ENCODE measurements at places on chromosomes 11 and 22.

DNA sequence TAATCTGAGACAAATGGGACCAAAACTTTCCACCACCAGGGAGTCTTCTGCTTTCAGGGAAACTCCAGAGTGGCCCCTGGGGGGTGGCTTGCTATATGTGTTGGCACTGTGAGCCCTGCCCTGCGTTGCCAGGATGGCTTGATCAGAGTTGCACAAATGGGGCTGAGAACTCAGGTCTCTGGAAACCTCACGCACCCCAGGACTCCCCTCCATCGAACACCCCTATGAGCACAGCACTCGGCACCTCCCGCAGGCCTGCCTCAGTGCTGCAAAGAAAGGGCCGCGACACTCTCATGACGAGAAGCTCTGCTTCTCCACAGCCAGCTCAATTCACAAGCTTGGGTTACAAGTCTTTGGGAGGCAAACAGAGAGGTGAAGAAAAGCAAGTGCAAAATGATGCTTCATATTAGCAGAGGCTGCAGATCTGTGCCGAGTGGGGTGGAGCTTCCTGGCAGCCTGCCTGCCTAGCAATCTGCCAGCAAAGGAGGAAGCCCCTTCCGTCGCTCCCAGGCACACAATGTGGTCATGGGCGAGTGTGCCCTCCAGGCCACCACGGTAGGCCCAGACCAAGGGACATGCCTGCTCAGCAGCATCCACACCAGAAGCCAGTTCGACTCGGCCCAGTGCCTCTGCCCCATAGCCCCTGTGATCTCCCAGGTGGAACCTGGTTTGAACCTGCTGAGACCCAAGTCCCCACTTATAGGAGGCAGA, 55.7 kb downstream of the MYH9 start:
- peak; percentile 59 for DNase-seq

DNA sequence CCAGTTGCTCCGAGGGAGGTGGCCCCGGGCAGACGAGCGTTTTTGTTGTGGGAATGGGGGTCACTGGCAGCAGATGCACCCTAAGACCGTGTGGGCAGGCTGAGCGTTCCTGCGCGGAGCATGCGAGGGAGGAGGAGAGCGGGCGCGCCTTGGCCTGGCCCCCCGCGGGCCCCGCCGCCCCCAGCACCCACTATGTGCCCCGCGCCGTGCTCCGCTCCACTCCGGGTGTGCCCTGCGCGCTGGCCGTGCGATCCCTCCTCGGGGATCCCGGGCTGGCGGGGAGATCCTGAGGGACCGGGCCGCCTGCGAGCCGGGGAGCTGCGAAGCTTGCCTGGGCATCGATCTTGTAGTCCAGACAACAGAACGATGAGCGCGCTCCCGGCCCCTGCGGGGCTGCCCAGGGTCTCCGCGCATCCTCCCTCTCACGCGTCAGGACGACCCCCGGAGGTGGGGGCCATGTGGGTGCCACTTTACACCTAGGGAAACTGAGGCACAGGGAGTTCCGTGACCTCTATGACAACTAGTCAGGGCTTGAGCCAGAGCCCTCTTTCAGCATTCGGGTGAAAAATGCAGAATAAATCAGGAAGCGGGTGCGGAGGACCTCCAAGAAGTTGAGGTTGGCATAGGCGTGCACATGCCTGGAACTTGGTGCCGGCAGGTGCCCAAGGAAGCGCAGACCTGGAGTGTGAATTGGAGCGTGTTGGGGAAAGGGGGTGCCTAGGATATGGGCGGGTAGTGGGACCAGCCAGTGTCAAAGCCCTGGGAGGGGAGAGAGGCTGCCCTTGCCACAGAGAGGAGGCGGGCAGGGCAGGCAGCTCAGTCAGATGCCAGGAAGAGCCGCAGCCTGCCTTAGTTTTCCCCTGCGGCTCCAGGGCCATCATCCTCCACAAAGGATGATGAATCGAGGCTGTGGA, 1.3 kb upstream of the KMT5B start:
- no peak for DNase-seq

GRCh38 chr11:123742031-123742723, 717 bp upstream of the ZNF202 start:
- no peak for DNase-seq

DNA sequence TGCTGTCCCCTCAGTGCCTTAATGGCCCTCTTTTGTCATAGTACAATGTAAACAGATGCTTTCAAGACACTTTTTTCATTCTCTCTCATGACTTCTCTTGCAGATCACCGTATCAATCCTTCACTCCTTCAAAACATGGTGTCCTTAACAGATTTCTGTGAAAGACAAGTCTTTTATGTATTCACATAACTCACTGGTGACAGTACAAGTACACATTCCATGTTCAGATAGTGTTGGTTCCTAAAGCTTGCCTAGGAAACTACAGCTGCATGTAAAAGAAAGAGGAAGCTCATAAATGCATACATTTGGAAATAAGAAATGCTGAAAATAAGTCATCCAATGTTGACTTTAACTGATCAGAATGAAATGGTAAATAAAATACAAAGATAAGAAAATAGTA, 5.0 kb upstream of the OR52E6 start:
- no peak for DNase-seq

DNA sequence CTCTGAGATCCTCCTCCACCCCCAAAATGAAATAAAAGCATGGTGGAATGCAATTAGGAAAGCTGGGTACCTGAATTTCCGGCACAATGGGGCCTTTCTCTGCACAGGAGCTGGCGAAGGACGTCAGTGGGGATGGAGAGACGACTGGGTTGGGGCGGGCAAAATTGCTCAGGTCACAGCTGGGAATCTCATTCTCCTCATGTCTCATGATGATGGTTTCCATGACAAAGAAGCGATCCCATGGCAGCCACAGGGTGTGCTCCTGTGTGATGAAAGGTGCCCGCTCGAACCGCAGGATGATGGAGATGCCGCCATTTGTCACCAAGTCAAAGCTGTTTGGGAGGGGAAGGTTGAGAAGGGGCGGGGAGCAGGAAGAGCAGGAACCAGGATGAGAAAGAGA, 157.6 kb upstream of the NARS2 start:
- DNase-seq: no peak

GRCh38 chr11:72331761-72332160, 87.8 kb upstream of the PHOX2A start:
- DNase-seq: no peak

GRCh38 chr11:118281284-118281683, 17.2 kb upstream of the MPZL2 start:
- no peak for DNase-seq

DNA sequence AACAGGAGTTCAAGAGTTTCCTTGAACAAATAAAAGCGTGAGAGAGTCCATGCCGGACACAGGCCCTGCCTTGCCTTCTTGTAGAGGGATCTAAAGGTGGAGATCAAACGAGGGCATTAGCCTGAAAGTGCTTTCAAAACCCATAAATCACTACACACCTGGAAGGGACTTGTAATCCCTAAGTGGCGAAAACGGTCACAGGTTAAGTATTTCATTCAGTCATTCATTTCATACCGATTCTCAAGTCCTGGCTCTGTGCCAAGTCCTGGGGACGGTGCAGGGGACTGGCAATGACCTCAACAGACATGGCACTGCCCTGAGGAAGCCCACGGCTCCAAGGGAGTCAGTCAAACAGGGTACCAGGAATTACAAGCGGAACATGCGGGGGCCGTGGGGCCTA, 26.6 kb downstream of the ELFN2 start:
- no peak for DNase-seq

GRCh38 chr11:74755395-74755995, 6.8 kb downstream of the RNF169 start:
- no peak for DNase-seq

DNA sequence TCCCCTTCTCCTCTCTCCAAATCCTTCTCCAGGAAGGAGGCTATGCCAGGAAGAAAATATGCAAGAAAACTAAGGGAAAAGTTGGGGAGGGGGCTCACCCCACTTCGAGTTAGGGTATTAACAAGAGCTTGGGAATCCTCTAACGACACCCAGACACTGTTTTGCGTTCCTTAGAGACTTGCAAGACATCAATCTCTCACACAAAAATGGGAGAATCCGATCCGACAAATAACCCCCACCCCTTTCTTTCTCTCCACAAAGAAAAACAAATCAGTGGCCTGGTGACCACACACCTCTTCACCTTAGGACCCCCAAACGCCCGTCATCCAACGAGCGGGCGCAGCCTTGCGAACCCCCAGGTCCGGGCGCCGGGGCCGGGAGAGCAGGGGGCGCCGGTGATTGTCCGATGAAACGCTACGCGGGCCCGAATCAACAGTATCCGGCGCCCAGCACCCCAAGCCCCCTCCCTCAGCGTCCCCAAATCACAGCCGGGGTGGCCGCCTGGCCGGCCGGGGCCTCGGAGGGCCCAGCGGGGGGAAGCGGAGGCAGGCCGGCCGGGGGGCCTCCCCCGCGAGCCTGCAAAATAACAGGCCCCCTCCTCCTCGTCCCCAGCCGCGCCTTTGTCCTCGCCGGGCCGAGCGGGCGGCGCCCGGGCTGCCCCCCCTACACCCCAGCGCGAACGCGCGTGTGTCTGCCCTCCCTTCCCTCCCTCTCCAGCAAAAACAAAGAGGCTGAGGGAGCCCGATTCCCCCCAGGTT, 690 bp downstream of the CSNK1E start:
- DNase-seq: peak; percentile 43

DNA sequence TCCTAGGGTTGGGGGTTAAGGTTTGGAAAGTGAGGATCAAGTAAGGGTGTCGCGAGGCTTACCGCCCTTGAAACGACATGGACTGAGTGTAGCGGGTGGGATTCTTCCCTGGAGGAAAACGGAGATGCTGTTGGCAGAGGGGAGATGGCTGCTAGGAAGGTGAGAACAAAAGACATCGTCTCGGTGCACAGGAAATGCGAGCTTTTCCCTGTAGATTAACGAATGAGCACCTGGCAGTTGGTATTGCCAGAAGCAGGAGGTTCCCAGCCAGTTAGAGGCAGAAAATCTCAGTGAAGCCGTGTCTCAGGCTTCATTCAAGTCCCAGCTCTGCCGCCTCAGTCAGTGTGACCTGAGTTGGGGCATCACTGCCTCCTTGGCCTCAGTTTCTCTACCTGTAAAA, 1.4 kb upstream of the LHFPL7 start:
- no peak for DNase-seq

- DNase-seq: no peak
These were observed 22.3 kb downstream of the PIK3IP1 start for GRCh38 chr22:31269892-31270579.

GRCh38 chr22:49271831-49272230, 555.8 kb downstream of the BRD1 start:
- no peak for DNase-seq

GRCh38 chr11:34145847-34146381, 40.5 kb downstream of the NAT10 start:
- no peak for DNase-seq

DNA sequence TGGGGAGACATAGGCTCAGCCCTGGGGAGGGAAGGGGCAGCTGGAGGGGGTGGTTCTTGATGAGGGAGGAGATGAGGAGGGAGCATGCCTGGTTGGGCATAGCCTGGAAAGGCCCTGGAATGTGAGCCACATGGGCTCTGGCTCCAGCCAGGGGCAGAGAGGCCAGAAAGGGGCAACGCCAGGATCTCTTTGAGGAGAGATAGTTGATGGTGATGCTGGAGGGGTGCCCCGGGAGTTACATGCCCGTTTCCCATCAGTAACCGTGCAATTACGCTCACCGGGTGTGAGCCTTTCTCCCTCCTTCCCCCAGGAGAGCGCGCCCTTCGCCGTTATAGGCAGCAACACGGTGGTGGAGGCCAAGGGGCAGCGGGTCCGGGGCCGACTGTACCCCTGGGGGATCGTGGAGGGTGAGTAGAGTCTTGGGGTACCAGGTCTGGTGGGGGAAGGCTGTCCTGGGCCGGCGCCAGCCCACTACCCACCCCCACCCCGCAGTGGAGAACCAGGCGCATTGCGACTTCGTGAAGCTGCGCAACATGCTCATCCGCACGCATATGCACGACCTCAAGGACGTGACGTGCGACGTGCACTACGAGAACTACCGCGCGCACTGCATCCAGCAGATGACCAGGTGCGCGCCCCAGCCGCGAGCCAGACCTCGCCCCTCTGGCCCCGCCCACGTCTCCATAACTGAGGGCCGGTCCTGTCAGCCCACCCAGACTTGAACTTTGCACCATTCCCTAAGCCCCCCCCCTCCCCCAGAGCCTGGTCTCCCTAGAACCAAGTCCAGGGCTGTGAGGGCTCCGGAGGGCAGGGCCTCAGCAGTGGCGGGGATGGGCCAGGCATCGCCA, 1.8 kb upstream of the GP1BB start:
- no peak for DNase-seq

GRCh38 chr11:95764267-95764898, 25.2 kb downstream of the FAM76B start:
- peak; percentile 36 for DNase-seq

- DNase-seq: no peak
These were observed 122.7 kb downstream of the DBX1 start for GRCh38 chr11:20037396-20038153.

- no peak for DNase-seq
These were observed 136.7 kb upstream of the NECTIN1 start for GRCh38 chr11:119865661-119866156.

DNA sequence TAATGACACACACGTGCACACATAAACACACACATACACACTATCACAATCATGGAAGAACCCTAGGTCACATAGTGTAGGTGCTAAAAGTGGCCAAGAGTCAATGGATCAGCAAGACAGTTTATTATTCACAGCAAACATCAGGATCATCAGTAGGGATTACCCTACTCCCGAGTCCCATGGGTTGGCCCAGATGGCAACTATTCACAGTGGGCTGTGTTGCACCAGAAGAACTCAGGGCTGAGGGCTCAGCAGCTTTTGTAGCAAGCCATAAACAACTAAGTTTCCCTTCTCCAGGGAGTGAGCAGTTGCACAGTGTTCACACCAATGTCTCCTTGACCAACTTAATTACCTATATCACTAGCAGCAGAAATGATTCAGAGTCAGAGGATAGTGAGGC, 20.8 kb downstream of the PRDM11 start:
- no peak for DNase-seq

DNA sequence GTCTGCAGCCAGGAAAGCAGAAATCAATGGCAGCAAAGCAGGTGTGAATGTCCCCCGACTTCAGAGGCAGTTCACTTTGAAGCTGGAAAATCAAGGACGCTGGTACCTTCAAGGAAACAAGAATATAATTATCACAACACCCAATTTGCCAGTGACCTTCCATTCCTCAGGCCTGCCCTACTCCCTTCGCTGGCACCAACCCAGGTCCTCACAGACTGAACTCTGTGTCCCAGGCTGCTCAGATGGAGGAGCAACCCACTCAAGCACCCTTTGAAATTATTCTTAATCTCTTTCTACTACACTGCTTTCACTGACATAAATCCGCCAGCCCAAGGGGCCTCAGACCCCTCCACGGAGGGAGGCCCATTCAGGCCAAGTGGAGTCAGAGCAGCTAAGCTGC, 64.7 kb upstream of the WT1 start:
- DNase-seq: no peak

GRCh38 chr11:38221295-38221694, 1623.3 kb upstream of the RAG2 start:
- no peak for DNase-seq

- DNase-seq: no peak
These were observed 66.5 kb downstream of the FAM168A start for GRCh38 chr11:73531386-73531785.

Measured in NCI-H1092 (cell line).